ENCODE measurements at places on chromosomes 3 and 15.

DNA sequence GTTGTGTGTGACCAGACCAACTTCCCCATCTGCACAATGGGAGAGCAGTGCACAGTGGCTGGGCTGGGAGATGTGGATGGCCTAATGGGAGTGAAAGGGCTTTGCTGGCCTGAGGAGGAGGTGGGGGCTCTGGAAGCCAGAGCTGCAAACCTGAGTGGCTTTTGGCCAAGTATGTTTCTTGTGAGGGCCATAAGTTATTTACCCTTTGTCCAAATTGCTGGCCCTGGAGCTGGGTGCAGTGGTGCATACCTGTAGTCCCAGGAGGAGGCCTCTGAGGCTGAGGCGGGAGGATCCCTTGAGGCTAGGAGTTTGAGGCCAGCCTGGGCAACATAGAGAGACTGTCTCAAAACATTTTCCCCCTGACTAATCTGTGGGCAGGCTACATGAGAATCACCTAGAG is 129.1 kb downstream of the WNT7A start:
- DNase-seq: no peak

- no peak for DNase-seq
Observed at GRCh38 chr15:97009031-97009431, 678.5 kb downstream of the NR2F2 start.

- DNase-seq: no peak
Observed at GRCh38 chr3:123804676-123805075, 79.5 kb downstream of the MYLK start.

DNA sequence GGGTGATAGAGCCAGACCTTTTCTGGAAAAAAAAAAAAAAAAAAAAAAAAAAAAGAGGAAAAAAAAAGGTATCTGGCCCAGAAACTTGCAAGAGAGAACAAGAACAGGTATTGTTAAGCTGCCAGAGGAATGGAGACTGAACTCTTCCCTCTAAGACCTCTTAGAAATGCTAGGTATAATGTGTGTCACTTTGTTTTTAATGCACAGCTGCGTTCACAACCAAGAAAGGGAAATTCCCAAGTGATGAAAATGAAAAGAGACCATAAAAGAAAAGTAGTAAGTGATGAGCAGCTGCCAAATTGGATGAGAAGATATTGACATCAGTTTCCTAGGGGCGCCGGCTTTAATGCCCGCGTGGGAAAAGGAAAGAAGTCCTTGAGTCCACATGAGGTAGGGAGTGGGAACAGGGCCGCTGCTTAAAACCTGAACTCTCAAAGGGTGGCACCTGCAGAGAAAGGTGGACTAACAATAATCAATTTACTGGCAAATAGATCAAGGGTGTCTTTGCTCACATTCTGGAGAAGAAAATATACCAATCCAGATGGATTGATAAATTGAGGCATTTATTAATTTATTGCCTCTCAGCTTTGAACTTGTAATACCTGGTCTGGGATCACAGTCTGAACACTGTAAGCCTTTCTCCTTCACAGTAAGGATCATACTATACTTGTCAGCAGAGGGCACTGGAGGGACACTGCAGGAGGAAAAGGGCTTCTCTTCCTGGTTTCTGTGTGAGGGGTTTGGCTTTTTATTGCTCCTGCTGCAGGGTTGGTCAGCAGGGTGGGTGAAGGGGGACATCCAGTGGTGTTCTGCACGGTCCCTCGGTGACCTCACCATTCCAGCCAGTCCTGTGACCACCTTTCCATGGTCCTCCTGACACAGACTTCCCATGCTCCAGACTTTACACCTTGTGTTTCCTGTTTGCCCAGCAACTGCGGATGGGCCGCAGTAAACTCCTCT is 131.6 kb downstream of the AQP9 start:
- DNase-seq: no peak

GRCh38 chr15:55407498-55408011 is 604 bp downstream of the CCPG1 start:
- no peak for DNase-seq

DNA sequence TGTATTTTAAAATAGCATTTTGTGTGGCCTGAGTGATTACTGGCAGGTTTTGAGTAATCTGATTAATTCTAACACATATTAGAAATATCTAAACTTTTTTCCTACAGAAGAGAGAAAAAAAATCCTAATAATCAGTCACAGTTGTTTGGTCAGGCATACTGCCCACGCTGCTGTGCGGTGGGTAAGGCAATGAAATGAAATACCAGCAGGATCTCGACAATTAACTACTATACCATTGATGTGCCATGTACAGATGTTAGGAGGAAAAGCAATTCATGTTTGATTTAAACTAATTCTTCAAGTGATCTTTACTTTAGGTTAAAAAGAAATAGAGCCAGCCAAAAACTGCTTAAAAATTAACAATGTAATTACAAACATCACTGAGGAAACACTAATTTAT is 5.2 kb downstream of the GRAMD2A start:
- no peak for DNase-seq

DNA sequence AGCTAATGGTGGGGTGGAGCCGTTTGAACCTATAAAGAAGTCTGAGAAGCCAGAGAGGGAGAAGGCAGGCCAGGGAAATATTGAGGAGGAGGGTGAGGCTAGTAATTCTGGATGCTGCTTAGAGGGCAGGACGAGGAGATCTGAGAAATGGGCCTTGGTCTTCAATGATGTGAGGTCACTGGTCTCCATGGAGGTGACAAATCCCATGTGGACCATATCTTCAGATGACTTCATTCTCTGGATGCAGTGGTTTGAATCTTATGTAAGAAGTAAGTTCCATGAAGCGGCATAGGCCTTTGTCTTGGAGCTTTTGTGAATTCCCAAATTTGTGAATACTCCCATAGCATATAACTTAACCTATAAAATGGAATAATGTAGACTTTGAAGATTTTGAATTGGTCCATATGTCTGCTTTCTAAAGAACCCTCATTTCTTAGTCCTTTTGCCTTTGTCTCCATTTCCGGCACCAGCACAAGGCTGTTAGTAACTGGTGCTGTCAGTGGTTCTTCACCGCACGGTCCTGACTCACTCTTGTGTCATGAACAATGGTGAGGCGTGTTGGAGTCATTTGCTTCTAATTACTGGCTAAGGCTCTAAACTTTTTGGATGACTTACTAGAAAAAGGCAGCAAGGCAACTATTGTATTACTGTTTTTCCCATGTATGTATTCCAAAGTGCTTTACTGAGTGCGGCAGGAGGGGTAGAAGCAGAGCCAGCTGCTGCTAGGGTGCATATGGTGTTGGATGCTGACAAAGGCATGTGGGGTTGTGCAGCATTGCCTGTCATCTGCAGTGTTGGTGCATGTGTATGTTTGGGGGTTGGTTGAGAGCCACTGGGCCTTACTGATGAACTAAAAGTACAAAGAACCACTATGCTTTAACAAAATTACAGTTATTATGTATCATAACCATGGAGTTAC is 279.3 kb upstream of the C2CD4B start:
- no peak for DNase-seq

GRCh38 chr15:82737975-82738374 is 28.3 kb upstream of the AP3B2 start:
- no peak for DNase-seq

DNA sequence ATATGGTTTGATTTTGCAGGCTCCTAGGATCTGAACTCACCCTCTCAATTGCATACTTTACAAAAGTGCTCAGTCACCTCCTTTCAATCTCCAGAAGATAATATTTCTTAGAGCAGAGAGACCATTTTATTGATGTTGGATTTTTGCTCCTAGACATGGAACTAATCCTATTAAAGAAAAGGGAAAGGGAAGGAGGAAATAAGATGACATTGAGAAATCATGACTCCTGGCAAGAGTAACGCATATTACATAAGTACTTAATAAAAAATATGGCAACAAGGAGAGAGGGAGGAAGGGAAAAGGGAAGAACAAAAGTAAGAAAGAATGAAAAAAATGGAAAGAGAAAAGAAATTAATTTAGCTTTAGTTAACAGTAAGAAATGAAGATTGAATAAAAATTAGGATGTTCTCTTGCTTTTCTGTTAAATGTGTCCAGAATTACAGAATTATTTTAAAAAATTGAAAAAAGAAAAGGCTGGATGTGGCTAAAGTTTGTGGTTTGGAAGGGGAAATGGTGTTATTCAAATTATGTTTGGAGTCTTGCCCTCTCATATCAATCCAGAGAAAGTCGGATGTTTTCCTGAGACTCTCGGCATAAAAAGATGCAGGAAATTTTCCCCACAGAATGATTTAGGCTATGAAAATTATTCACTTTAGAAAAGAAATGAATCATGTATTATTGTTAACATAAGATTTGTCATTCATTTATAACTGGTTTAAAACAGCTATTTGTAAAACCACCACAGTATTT is 474.0 kb downstream of the FGF12 start:
- no peak for DNase-seq

DNA sequence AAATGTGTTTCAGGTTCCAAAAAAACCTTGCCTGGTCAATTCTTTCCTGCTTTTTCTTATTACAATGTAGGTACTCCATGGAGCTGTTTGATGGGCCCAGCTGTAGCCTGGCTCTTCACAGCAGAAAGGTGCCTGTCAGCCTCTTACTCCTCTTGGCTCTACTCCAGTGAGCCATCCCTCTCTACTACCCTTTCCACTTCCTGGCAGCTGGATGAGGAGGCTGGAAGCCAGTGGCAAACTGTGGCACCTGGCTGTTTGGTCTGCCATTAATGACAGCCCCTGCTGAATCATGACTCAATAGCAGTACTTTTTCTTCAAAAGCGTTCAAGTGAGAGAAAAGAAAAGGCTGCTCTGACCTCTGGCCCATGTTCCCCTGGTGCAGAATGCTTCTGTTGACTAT is 618.1 kb downstream of the PYDC2 start:
- no peak for DNase-seq

- no peak for DNase-seq
Observed at GRCh38 chr15:97679106-97679688, 281.3 kb upstream of the ARRDC4 start.

DNA sequence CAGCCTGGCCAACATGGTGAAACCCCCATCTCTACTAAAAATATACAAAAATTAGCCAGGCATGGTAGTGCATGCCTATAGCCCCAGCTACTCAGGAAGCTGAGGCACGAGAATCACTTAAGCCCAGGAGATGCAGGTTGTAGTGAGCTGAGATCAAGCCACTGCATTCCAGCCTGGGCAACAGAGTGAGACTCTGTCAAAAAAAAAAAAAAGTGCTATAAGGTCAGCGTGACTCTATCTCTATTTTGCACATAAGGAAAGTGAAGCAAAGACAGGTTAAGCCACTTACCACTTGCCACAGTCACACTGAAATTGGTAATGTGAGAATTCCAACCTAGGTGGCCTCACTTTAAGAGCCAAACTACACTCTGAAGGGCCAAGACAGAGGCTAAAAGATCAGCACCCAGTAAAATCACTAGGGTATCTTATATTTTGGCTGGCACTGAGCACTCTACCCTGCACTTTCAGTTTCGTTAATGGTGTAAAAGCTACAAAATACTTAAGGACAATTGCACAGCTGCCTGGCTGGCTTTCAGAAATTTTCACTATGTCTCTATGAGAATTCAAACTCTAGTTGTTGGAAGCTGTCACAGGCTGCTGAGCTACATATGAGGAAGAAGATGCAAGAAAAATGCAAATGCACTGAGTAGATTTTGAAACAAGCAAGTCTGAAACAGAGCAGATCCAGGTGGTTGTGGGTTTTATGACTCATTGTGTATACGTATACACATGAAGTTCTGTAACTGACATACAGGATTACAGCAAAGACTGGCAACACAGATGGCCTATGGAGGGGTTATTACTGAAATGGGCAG is 32.7 kb downstream of the TRANK1 start:
- no peak for DNase-seq

DNA sequence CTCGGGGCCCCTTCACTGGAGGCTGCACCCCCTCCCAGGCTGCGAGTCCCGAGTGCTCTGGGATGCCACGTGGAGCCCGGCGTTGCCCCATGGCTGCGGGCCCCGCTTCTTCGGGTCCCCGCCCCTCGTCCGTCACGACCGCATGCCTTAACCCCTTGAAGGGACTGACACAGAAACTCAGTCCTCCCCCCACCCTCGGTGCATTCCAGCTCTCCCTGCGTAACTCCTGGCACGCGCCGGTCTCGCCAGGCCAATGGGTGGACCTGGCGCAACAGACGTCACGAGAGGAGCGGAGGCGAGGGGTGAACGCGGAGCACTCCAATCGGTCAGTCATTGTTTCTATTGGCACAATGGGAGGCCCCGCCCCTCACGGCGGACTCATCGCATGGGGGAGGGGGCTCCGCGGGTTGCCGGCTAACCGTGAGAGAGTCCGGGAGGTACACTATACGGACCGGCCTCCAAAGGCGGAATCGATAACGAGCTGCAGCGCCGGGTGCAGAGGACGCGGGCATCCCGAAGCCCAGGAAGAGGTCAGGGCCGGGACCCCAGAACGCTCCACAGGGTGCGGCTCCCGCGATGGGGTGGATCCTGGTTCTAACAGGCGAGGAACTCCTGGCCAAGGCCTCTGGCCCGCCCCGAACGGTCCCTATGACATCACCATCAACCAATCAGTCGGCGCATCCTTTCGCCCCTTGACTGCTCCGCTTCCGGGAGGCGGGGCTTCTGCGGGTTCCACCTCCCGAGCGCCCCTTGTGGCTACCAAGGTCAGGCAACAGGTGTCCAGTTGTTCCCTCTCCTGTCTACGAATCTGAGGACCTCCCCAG is 1.0 kb upstream of the CELSR3 start:
- peak; percentile 99 for DNase-seq

DNA sequence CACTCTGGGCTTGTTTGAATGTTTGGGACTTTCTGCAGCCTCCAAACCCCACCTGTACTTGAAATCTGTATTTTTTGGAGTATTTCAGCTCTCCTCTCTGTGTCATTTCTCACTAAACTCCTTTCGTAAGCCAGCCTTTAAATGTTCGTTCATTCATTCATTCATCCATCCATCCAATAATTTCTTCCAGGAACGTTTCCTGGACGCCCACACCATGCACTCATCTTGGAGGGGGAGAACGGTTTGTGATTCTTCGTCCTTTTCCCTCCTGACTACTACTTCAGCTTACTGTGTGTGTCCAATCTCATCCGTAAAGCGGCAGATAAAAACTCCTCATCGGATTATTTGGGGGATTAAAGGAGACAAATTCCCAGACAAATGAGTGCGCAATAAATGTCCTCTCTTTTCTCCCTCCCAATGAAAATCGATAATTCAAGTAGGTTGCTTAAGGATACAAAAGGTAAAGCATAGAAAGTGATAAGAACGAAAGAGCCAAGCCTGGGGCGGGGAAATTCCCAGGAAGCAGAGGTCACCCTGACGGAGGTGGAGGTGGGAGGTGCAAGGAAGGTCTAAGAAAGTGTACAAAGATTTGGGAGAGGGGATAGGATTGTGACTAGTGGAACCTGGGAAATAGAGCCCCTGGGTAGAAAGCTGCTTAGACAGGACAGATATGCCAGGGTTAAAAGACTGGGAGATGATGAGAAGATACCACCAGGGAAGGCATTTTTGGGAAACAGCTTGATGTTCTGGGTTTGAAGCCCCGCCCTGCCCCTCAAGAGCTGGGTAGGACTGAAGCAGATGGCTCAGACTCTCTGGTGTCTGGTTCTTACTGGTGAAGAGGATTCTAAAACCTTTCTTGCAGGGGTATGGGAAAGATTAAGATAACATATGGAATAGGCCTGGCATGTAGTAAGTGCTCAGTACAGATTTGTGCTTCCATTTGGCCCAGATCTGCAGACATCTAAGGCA is 896 bp upstream of the KLHL25 start:
- DNase-seq: no peak

GRCh38 chr3:101414121-101414520 is 93.7 kb upstream of the IMPG2 start:
- no peak for DNase-seq

GRCh38 chr15:99239545-99240198 is 9.7 kb downstream of the TTC23 start:
- DNase-seq: no peak

Data from coronary artery (tissue), 2 donors.